ENCODE measurements at places on chromosomes 7 and 10.

DNA sequence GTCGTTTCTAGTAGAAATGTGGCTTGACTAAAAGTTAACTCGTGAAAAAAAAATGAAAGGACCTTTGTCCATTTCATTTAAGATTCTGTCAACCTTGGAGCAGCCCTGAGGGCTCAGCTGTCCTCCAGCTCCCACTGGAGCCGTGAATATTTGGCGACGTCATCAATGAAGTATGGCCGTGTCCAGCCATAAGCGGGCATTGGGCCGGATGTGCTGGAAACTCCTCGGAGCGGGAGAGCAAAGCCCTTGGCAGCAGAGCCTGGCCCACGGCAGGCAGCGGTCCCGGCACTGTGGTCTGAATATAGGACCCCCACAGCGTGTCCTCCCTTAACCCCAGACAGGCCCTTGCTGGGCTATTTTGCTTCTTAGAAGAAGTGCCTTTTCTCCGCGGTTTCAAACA, 50.0 kb downstream of the JAKMIP3 start:
- no peak for DNase-seq

- no peak for DNase-seq
Measured at GRCh38 chr7:21334906-21335305, 93.0 kb upstream of the SP4 start.

- DNase-seq: no peak
Measured at GRCh38 chr10:86253091-86254072, 113.2 kb downstream of the GRID1 start.

DNA sequence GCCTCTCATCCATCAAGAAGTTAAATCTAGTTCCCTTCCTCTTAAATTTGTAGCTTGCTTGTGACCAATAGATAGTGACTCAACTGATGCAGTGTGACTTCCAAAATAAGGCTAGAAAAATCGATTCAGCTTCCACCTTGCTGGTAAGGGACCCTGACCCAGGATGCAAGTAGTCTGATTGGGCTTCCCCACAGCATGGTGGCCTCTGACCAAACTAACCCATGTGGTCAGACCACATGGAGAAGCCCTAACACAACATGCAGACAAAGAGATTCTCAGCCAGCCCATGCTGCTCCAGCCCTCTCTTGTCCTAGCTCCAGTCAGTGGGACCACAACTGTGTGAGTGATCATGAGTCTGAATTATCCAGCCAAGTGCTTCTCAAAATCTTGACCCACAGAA, 710.8 kb downstream of the MAGI2 start:
- no peak for DNase-seq

GRCh38 chr7:54969208-54969967, 49.4 kb upstream of the EGFR start:
- no peak for DNase-seq

DNA sequence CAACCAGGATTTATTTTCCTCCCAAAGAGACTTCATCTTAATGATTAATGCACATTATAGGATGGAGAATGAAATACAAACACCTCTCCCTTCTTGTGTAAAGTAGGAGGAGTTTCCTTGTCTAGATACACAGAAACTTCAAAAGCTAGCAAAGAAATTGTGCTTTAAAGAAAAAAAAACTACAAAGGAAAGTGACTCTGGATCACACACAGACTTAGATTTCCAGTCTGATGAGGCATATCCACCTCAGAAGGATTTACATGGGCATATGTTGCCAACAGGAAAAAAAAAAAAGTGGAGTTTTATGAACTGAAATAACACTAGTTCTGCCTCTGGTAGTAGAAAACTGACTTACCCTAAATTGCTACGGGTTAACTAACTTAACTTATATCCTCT, 449.6 kb downstream of the KCNMA1 start:
- no peak for DNase-seq

DNA sequence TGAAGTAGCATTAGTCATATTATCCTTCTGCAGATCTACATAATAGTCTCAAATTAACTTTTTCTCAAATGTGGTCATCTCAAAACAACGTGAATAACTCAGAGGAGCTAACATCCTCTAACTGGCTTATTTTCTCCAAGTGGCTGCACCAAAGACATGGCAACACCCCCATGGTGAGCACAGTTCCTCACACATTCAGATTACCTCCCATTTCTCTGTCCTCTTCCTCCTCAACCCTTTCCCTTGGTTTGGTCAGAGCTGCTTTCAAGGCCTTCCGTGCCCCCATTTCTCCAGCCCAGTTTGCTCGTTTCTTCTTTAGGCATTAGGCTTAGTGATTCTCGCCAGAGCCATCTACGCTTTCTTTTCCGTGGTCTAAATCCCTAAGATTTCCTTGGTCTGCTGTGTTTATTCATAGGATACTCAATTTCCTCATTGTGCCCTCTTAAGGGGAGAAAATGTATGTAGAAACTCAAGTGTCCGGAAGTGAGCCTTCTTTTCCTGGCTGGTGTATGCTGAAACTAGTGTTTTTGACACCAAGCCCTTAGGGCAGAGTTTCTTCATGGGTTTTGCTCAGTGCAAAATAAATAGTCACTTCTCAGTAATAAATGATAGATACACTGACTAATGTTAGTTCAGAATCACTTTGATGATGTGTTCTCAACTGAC, 2.6 kb downstream of the MET start:
- DNase-seq: no peak

GRCh38 chr10:129758207-129759021, 205.7 kb downstream of the EBF3 start:
- no peak for DNase-seq

DNA sequence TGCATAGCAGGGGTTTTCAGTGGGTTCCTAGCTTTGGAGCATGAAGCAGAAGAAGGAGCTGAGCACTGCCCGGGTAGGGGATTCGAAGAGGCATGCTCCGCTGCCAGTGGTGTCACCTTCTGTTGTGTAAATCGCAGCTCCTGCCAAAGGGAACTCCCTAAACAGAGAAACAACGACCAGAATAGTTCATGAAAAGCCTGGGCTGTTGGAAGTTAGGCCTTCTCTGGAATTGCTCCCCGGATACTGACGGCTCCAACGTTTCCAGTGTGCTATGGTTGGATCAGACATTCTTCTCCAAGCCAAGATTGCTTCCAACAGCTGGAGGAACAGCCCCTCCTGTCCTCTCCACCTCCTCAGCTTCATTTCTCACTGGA, 546.0 kb upstream of the FZD8 start:
- DNase-seq: no peak

DNA sequence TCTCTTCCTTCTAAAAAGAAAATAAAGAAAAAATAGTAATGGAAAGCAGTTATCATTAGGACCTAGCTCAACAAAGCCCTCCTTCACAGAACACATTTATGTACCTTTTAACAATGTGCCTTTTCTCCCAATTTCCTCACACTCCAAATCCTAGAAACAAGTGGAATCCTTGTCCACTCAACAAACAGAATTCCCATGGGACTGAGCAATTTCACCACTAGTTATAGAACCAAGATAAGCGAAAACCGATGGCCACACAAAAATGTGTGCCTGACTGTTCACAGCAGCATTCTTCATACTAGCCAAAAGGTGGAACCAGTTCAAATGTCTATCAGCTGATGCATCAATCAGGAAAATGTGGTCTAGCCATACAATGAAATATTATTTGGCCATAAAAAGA, 17.3 kb downstream of the DCLRE1C start:
- no peak for DNase-seq

GRCh38 chr10:82041018-82041417, 166.0 kb downstream of the NRG3 start:
- no peak for DNase-seq

DNA sequence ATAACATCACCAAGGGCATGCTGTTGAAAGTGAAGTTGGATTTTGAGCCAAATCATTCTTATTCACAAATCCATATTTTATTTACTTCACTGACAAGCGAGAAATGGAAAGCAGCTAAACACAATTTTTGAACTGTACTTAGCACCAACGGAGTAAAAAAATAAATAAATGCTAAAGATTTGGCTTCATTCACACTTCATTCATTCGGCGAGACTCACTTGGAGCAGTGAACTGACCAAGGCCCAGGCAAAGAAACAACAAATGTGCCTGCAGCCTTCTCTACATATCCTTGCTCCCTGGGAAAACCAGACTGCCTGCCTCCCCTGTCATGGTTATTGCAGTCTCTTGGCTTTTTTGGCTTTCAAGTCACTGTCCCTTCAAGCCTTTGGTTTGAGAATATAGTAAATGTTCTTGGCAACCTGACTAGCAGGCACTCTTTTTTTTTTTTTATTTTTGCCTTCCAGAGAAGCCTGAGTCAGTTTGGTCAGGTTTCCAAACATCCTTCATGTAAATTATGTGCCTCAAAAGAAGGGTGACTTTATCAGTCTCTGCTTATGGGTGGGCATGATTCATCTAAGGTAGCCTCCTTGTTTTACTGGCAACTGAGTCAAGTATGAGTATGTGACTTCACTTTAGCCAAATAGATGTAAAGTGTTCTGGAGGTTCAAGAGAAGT, 177.6 kb upstream of the MEOX2 start:
- no peak for DNase-seq

DNA sequence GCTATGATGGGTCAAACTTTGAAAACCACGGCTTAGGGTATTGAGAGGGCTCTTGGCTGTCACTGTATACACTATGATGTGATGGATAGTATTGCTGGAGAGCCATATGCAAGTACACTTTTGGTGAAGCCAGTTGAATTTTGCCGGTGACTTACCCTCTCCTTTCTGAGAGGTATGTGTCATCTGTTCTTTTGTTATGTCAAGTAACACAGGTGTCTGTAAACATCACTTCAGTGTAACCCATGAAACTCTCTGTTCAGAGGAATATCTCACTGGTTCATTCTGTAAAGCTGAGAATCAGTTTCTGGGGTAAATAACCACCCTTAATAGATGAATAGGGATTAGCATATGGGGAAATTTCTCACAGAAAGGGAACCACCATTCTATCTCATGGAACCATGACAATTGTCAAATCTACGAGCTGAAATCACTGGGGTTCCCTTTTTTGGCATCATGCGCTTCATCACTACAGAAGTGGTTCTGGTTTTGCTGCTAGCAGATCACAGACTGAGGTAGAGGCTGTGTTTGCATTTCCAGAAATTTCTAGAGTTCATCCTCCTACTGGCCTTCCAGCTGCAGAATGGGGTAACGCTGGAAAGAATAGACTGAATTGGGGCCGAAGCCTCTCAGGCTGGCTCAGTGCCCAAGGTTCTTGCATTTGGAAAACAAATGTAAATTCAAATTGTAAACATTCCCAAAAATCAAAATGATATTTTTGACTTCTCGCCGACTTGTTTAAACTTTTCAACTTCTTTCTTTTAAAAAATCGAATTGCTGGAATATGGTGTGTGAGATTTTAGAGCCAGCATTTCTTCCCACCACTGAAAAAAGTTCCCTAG, 83.3 kb upstream of the CREB5 start:
- DNase-seq: no peak

- peak; percentile 49 for DNase-seq
Measured at GRCh38 chr10:80453842-80454512, at the start of gene TSPAN14. Gene TSPAN14, plus strand, starts transcription at chr10:80454310. Its CDS starts 34,924 bp downstream, at chr10:80489234.

GRCh38 chr10:87640043-87640442, 19.6 kb upstream of the PAPSS2 start:
- DNase-seq: no peak

DNA sequence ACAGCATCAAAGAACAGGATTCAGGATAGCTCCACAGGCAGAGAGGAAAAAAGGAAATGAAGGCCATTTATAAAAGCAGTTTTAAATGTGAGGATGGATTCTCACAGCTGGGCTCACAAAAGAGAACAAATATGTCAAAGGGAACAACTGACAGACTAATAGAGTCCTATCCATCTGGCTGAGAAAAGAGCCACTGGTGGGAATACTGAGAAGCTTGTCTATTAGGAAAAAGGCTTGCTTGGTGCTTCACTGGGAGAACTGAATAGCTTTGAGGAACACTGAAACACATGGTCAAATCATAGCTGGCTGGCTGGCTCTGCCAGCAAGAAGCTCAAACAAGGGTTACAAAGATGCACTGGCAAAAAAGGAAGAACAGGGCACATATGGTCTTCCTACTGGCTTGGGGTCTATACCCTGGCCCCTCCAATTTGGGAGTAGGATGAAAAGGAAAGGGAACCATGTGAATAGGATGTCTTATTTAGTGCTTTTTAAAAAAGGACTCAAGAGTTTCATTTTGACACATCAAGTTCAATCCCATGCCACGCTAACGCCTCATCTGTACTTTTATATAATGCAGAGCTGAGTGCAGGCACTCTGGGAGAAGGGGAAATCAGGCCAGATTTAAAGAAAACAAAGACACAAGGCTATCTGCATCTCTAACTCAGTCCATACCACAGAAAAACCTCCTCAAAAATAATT, 44.8 kb upstream of the KCNIP2 start:
- no peak for DNase-seq

GRCh38 chr10:15181576-15182156, 13.2 kb upstream of the NMT2 start:
- no peak for DNase-seq

GRCh38 chr10:70162892-70163201, 7.5 kb downstream of the SAR1A start:
- no peak for DNase-seq

- no peak for DNase-seq
Measured at GRCh38 chr7:40300146-40300670, 165.4 kb downstream of the SUGCT start.

- DNase-seq: no peak
Measured at GRCh38 chr7:21454182-21454581, 26.3 kb downstream of the SP4 start.

DNA sequence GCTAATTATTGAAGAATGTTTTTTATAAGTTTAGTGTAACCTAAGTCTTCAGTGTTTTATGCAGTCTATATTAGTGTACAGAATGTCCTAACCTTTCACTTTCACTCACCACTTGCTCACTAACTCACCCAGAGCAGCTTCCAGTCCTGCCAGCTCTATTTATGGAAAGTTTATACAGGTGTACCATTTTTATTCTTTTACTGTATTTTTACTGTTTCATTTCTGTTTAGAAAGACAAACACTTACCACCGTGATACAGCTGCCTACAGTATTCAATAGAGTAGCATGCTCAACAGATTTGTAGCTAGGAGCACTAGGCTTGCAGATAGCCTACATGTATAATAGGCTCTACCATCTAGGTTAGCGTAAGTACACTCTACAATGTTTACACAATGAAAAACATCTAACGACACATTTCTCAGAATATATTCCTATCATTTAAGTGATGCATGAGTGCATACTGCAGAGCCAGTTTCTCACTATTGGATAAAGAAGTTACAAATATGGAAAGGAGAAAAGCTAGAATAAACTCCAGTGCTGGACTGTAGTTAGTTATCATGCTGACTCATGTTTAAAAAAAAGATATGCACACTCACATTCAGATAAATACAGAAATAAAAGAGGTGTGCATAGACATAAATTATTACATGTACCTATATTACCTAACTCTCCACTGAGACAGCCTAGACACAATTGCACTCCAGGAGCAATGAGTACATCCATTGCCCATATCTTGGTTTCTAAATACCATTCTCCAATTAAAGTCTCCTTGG, 30.4 kb downstream of the STEAP1B start:
- no peak for DNase-seq

- no peak for DNase-seq
Measured at GRCh38 chr10:110087682-110088081, 79.9 kb downstream of the ADD3 start.
